ENCODE measurements at places on chromosomes 7 and 10.

GRCh38 chr10:21534604-21535493 lies 817 bp downstream of the MLLT10 start:
- peak; percentile 53 for DNase-seq

GRCh38 chr7:5603241-5604140 lies 178.0 kb downstream of the RNF216 start:
- no peak for DNase-seq

- DNase-seq = no peak
These were observed 153.4 kb upstream of the KLF14 start for GRCh38 chr7:130887182-130887956.

DNA sequence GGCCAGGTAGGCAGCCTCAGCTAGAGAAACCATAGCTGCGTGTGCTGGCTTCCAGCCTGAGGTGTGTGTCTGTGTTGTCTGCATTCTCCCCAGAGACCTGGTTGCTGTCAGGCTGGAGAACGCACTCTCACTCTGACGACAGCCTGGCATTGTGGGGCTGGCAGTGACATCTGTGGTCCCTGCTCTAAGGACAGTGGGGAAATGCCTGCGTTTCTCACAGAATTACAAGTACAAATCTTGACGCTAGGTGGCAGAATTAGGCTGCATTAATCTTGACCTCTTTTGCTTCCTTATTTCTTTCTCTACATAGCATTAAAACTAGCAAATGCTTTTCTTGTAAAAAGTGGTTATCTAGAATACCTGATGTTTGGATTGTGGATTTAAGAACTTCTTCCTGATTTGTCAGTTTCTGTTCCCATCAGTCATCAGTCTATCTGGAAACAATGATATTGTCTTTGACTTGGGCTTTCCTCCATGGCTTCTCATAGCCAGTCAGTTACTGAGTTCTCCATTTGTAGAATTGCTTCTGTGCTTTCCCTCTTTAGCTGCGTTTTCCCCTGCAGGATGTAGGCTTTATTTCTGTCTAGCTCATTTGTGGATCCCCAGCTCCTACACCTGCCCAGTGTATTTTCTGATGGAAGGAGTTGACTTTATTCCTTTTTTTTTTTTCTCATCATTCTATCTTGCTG lies 86.0 kb downstream of the FANK1 start:
- DNase-seq = no peak

GRCh38 chr7:45584261-45585210 lies 10.4 kb downstream of the ADCY1 start:
- no peak for DNase-seq

DNA sequence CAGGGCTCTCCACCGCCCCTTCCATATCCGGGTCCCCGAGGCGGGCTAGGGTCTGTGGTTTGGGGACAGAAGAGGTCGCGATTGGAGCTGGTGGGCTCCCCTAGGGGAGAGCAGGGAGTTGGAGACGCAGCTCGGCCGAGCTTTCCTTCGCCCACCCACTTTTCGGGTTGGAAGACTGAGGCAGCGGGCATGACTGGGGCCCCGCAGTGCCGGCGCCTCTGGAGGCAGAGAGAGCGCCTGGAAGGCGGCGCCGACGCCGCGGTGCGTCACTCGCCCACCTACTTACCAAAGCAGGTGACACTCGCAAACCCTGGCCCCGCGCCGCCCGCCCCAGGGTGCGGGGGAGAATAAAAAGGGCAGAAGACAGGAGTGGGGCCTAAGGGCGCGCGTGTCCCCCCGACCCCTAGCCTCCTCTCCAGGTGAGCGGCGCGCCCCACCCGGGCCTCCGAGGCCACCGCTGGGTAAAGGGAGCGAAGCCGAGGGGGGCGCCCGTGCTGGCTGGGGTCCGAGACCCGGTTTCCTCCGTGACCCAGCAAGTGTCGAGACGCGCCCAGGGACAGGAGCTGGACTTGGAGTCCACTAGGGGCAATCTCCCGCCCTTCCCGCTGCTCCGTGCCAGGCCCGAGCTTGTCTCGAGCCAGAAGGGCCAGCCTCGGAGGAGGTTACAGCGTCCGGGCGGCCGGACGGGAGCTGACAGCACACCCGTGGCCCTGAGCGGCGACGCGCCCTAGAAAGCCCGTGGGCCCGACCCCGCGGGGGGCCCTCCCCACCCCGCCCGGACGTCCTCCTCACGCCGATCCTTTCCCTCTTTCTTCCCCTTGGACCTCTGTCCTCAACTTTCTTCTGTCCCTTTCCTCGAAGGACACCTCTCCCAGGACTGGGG lies 34.4 kb upstream of the GRID1 start:
- peak; percentile 40 for DNase-seq

DNA sequence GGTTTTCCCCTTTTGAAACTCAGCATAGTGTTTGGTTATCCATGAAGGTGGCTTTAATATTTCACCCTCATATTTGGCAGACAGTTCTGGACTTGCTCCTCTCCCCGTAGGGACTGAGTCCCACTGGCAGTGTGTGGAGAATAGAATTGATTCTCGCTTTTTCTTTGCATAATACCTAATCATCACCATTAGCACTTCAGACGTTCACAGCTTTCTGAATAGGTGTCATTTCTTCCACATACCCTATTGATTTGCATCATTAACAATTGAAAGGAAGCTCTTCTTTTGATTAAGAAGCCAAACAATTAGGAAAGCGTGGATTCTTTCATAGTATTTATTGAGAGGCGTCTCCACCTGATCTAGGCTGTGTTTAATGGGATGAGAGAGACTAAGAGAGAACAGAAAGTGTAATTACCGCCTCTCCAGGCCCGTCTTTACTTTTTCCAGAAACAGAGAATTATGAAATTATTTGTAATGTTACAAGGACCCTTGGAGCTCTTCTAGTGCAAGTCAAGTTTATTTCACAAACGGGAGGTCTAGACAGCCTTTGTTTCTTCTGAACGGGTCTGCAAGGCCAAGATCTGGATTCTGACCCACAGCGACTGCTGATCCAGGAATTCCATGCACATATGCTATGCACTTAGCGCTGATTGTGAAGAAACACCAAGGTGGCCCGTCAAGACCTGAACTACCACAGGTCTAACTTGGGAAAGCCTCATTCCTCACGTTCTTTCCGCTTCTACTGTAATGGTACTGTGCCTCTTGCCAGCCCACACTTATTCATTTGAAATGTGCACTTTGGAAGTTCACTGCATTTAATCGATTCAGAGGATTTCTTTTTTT lies 249.9 kb upstream of the C7orf33 start:
- no peak for DNase-seq

DNA sequence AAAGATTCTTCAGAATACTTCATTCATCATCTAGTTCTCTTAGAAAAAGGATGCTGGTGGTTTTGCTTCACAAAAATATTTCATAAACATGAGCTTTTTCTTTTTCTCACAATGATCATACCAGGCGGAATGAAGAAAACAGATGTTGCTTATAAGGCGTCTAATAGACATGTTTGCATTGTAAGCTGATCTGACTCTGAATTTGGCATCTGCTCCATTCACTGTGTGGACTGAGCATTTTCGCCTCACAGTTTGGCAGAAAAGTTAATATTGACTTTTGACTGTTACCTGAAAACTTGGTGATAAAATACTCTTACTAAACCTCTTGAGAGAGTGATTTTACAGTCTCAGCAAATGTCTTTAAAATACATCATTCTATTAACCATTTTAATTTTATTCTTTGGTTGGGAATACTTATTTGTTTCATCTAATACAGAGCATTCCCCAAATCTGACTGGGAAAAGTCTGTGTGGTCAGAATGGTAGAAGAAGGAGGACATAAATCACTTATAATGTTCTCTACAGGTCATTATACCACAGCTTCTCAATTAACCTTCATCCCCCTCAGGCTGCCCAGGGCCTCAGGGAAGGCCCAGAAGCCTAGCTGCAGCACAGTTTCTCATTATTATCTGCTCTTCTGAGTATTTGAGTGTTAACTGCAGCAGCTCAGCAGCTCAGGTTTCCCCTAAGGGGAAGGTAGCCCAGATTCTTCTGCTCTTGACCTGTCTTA lies 121.6 kb upstream of the KAT6B start:
- no peak for DNase-seq

DNA sequence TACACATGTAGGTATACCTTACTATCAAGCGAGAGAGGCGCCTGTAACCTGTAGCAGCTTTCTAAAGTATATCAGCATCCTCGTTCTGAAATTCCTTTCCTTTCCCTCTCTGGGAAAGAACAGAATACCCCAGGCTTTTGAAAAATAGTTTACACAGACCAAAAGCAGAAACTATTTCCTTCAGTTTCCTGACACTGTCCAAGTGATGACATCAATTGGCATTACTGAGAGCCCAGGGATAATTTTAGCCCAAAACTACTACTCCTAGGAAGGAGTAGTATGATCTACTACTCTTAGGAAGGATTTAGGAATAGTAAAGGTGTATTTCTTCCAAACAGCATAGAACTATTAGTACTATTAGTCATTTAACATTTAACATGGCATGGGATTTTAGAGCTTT lies 6.0 kb downstream of the GNG11 start:
- DNase-seq = no peak

DNA sequence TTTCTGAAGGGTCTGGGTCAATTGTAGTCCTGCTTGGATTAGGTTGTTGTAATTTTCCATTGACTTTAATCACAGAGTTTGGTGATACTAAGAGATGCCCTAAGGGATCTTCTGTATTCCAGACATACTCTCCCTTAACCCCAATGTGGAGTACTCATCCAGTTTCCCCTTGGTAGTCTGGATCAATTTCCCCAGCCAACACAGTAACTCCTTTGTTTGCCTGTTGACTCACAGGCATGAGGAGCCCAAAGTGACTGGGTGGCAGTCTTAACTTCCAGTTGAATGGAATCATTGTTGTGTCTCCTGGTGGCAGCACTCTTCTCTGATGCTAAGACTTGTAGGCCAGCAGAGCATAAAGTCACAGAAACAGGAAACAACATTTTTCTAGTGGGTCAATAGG lies 41.5 kb upstream of the PIK3CG start:
- DNase-seq = no peak

- no peak for DNase-seq
These were observed 13.7 kb upstream of the BEND7 start for GRCh38 chr10:13542533-13542932.

- DNase-seq = no peak
These were observed 119.0 kb downstream of the ZPBP start for GRCh38 chr7:49974035-49974434.

DNA sequence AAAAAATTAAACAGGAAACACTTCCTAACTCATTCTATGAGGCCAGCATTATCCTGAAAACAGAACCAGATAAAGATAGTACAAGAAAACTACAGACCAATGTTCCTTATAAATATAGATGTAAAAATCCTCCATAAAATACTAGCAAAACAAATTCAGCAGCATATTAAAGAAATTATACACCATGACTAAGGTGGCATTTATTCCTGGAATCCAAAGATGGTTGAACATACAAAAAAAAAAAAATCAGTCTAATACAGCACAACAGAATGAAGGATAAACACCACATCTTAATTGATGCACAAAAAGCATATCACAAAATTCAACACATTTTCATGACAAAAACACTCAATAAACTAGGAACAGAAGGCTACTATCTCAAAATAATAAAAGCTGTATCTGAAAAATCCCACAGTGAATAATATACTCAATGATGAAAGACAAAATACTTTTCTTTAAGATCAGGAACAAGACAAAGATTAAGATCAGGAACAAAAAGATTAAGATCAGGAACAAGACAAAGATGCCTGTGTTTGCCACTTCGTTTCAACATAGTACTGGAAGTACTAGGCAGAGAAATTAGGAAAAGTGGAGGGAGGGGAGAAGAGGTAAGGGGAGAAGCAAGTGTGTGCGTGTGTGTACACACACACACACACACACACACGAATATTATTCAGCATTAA lies 95.6 kb downstream of the SNX13 start:
- no peak for DNase-seq

- no peak for DNase-seq
These were observed 53.8 kb upstream of the SAMD8 start for GRCh38 chr10:75057680-75058079.

GRCh38 chr10:64011912-64012714 lies 490.9 kb downstream of the REEP3 start:
- DNase-seq = no peak

DNA sequence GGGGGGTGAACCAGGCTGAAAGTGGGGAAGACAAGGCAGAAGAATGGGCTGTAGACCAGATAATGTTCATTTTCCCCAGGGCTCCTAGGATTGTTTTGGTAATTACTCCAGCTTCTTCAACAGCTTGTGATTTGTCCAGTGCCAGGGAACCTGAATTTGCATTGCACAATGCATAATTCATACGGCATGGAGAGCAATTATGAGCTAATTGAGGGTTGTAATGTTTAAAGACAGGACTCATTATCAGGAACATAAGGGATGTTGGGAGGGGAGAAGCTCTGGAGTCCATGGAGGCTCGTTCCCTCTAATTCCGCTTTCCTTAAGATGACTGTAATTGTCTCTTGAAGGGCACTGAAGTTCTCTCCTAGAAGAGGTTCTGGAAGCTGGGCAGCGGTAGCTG lies 405.0 kb upstream of the ZMIZ1 start:
- no peak for DNase-seq

DNA sequence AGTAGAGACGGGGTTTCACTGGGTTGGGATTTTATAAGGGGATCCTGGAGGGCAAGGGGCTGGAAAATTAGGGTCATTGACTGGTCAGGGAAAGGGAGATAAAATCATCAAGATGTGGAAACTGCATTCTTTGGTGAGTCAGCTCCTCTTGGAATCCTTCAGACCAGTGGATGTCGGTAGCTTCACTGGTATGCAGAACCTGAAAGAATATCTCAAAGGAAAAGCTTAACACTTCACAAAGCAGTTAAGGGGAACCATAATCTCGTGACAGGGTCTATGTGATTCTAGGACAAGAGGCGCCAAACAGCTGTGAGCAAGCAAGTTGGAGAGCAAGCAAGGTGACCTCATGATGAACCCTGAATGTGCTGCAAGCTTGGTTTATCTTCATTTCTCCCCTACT lies 634.7 kb upstream of the AUTS2 start:
- DNase-seq = no peak

DNA sequence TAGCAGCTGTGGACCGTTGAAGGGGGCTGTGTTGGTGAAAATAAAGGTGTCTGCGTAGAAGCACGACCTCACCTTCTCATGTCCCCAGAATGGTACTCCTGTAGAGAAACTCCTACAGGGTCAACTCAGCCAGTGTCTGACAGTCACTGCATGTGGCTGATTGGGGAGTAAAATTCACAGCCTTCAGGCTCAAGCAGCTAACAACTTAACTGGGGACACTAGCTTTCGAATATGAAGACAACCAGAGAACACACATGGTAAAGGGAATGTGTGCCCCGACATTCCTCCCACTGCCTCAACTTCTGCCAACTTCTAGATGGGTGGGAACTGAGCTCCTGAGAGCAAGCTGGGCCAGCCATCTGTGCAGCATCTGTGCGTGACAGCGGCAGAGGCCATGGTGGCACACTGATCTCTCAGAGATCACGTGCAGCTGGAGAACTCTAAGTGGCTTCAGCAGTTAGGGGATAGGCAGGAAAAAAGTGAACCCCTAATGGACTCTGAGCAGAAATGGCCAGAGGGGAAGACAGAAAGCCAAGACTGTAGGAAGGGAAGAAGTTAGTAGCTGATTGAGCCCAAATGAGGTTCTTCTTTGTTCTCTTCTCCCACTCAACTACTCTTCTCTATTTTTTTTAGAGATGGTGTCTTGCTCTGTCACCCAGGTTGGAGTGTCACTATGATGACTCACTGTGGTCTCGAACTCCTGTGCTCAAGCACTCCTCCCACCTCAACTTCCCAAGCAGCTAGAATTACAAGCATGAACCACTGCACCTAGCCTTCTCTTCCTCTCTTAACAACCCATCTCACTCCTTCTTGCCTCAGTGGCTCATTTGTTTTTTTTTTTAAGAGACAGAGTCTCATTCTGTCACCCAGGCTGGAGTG lies 280.8 kb downstream of the ZEB1 start:
- no peak for DNase-seq

GRCh38 chr7:44109991-44110390 lies 5.8 kb downstream of the AEBP1 start:
- no peak for DNase-seq

GRCh38 chr7:113207441-113207840 lies 89.1 kb upstream of the SMIM30 start:
- no peak for DNase-seq
